ENCODE measurements at places on chromosomes 3 and 15. TPM values are rescaled to one million over a fixed set of nuclear protein-coding genes. Genes with fewer than 3 reads are reported as not detected.

GRCh38 chr3:124838963-124839362 lies 48.2 kb downstream of the ITGB5 start:
- H3K4me1 ChIP-seq = peaks cover 31% of the 10 kb centered on the region
- H3K27me3 ChIP-seq = no peaks in the 10 kb centered on the region
- DNase-seq = no peak
- no peak overlapping the region for H3K4me3 ChIP-seq
- no peaks in the 10 kb centered on the region for H3K36me3 ChIP-seq

The TP63 gene
- not detected for total RNA-seq

The C2CD4B gene
- not detected for total RNA-seq

- H3K27me3 ChIP-seq = no peaks in the 10 kb centered on the region
- H3K4me3 ChIP-seq = no peak overlapping the region
- H3K4me1 ChIP-seq = peaks cover 23% of the 10 kb centered on the region
These were observed 87.6 kb downstream of the LRIG1 start for GRCh38 chr3:66413151-66413751.

The RNF7 gene
- 114 TPM for total RNA-seq

The ZBED2 gene
- 0.06 TPM for total RNA-seq

The PLSCR5 gene
- total RNA-seq = not detected

The STRIT1 gene
- not detected for total RNA-seq

GRCh38 chr3:12890610-12891390 lies 49.4 kb upstream of the RPL32 start:
- peaks cover 38% of the 10 kb centered on the region for H3K27me3 ChIP-seq
- no peak overlapping the region for H3K4me3 ChIP-seq
- no peaks in the 10 kb centered on the region for H3K4me1 ChIP-seq
- no peak overlapping the region for H3K27ac ChIP-seq
- DNase-seq = no peak

GRCh38 chr15:26805470-26805869 lies 32.6 kb upstream of the GABRB3 start:
- no peaks in the 10 kb centered on the region for H3K36me3 ChIP-seq
- H3K27me3 ChIP-seq = no peaks in the 10 kb centered on the region
- DNase-seq = no peak
- H3K27ac ChIP-seq = no peak overlapping the region
- no peak overlapping the region for H3K4me3 ChIP-seq
- H3K4me1 ChIP-seq = peaks cover 3% of the 10 kb centered on the region

DNA sequence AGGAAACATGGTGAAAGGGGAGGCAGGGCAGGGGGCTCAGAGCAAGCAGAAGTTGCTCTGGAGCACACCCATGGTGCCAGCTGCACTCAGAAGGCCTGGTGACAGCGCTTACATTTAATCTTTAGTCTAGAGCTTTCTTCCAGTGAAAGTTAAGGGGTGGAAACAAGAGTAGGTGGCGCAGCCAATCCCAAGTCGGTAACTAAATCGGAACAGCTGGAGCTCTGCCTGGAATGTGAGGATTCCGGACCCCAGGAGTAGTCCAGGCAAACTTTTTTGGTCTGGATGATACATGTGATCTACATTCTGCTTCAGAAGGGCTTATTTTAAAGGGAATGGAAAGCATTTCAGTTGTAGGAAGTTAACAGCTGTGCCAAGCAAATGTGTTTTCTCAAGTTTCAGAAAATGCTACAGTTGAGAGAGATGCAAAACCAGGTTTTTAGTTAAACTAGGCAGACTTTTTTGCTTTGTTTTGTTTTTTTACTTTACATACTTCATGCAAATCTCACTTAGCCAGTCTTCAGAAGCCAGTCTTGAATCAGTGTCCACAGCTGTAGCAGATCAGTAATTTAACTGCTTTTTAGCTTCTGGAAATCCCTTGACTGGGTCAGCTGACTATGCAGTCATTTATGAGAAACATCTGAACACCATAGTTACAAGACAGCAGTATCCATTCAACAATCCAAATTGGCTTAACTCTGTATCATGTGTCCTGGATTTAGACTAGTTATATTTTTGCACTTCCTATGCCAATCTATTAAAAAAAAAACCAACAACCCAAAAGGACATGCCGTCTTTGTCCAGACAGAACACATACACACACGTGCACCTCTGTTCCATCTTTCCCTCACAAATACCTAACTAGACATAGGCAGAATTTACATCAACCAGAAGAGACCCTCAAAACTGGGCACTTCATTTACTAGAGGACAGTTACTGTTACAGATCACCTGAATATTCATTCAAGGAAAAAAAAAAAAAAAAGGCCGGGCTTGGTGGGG lies 33.2 kb downstream of the ZNF106 start:
- peak overlapping the region; percentile 31 for H3K4me3 ChIP-seq
- H3K36me3 ChIP-seq = no peaks in the 10 kb centered on the region
- peak; percentile 95 for DNase-seq
- H3K4me1 ChIP-seq = peaks cover 39% of the 10 kb centered on the region
- no peaks in the 10 kb centered on the region for H3K27me3 ChIP-seq

The CEP63 gene
- total RNA-seq = 25.7 TPM

DNA sequence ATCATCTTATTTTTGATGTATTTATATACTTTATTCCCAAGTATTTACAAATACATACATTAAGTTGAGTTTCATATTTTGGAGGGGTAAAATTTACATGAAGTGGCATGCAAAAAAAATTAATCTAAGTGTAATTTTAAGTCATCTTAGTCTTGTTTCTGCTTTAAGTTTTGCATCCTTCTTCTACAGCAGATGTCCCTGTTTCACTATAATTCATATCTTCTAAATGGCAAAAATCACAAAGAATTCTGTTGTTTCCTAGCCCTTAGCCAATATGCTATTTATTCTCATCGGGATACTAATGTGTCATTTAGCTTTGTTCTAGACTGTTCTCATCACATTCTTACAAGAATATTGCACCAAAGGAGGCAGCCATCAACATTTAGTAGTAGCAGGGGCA lies 831.9 kb downstream of the GBE1 start:
- H3K27ac ChIP-seq = no peak overlapping the region
- H3K36me3 ChIP-seq = no peaks in the 10 kb centered on the region
- H3K27me3 ChIP-seq = no peaks in the 10 kb centered on the region
- no peak overlapping the region for H3K4me3 ChIP-seq
- no peak for DNase-seq

GRCh38 chr3:11724615-11725339 lies 81.1 kb upstream of the VGLL4 start:
- H3K4me3 ChIP-seq = no peak overlapping the region
- H3K4me1 ChIP-seq = peaks cover 10% of the 10 kb centered on the region
- peaks cover 36% of the 10 kb centered on the region for H3K27me3 ChIP-seq
- no peaks in the 10 kb centered on the region for H3K36me3 ChIP-seq

GRCh38 chr15:51739061-51739712 lies 1.7 kb upstream of the LYSMD2 start:
- no peak for DNase-seq
- H3K4me1 ChIP-seq = peaks cover 5% of the 10 kb centered on the region
- H3K27ac ChIP-seq = no peak overlapping the region
- no peak overlapping the region for H3K4me3 ChIP-seq
- H3K27me3 ChIP-seq = peaks cover 74% of the 10 kb centered on the region
- H3K36me3 ChIP-seq = no peaks in the 10 kb centered on the region

The LIPH gene
- 0.03 TPM for total RNA-seq

GRCh38 chr3:43248185-43248583 lies 38.2 kb upstream of the SNRK start:
- H3K4me1 ChIP-seq = peaks cover 15% of the 10 kb centered on the region
- H3K36me3 ChIP-seq = no peaks in the 10 kb centered on the region
- H3K27ac ChIP-seq = no peak overlapping the region
- H3K27me3 ChIP-seq = no peaks in the 10 kb centered on the region

Measured in neural progenitor cell (in vitro differentiated cells).